Left lung (tissue), 14 donors: ENCODE measurements at places on chromosomes 2 and 18. TPM values are rescaled to one million over a fixed set of nuclear protein-coding genes. Genes with fewer than 3 reads are reported as not detected.

DNA sequence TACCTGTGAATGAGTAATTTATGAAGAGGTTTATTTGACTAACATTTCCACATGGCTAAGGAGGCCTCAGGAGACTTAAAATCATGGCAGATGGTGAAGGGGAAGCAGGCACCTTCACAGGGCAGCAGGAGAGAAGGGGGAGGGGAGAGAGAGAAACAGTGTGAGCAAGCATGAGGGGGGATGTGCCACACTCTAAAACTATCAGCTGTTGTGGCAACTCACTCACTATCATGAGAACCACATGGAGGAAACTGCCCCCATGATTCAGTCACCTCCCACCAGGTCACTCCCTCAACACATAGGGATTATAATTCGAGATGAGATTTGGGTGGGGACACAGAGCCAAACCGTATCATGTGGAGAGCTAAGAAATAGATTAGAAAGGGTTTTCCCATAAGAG, 309.0 kb downstream of the RDH14 start:
- H3K36me3 ChIP-seq, result no peaks in the 10 kb centered on the region
- H3K27me3 ChIP-seq, result no peaks in the 10 kb centered on the region
- H3K27ac ChIP-seq, result no peak overlapping the region
- no peak overlapping the region for H3K4me3 ChIP-seq
- DNase-seq, result no peak
- no peaks in the 10 kb centered on the region for H3K4me1 ChIP-seq

The LRATD1 gene
- 7.1 TPM for total RNA-seq

DNA sequence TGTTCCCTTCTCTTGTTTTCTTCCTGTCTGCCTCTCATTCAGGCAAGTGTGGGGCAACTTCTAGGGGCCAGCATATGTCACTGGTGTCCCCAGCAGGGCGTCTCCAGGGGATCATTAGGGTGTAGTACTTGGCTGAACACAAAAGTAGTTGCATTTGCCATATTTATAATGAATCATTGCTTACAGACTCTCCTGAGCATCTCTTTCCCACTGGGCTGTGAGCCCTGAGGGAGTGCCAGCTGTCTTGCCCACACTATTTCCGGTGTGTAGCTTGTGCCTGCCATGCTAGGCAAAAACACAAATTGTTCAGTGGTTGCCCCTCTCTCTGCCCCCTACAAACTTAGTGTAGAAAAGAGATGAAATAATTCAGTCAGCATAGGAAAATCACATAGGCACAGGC, 40.8 kb upstream of the SCLY start:
- no peak overlapping the region for H3K4me3 ChIP-seq
- H3K36me3 ChIP-seq, result peaks cover 55% of the 10 kb centered on the region
- H3K27me3 ChIP-seq, result no peaks in the 10 kb centered on the region
- DNase-seq, result no peak
- H3K4me1 ChIP-seq, result no peaks in the 10 kb centered on the region

DNA sequence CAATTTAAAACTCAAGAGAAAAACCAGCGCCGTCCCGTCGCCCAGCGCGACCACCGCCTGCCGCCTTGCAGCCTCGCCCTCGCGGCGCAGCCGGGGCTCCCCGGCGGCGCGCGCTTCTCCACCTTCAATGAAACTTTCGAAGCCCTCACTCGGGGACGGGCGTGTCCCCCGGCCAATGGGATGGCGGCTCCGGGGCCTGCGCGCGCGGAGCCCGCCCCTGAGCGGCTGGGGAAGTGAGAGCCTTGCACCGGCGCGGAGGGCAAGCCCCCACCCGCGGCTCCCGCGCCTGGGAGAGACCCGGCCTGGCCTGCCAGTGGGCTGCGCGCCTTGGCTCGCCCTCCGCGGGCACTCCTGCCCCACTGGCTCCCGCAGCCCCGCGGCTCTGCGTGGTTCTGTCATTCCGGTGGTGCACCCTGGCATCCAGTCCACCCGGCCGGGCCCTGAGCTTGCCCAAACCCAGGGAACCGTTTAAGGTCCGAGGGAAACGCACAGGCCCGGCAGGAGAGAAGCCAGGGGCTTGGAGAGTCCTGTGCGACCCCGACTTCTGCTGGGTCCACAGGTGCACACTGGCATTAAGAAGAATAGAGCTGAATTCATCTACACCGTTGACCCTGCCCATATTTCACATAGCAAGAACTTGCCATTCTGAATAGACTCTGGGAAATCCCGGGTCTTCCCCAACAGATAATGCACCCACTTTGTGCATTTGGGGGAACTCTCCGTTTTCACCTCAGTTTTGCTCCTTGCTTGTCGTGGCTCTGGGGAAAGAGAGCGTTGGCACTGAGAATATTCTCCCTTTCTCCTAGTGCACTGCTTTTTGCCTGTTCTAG, at the start of gene PIEZO2:
TSS of gene PIEZO2 (minus strand) at position 129 of the 830 bp plus-strand sequence. CDS start 981 bp downstream, outside the sequence.
- no peaks in the 10 kb centered on the region for H3K36me3 ChIP-seq
- peak within 1 kb of the TSS; percentile 40 for H3K4me3 ChIP-seq
- DNase-seq, result peak; percentile 79
- peaks cover 71% of the 10 kb centered on the region for H3K27me3 ChIP-seq
- H3K4me1 ChIP-seq, result peaks cover 31% of the 10 kb centered on the region

DNA sequence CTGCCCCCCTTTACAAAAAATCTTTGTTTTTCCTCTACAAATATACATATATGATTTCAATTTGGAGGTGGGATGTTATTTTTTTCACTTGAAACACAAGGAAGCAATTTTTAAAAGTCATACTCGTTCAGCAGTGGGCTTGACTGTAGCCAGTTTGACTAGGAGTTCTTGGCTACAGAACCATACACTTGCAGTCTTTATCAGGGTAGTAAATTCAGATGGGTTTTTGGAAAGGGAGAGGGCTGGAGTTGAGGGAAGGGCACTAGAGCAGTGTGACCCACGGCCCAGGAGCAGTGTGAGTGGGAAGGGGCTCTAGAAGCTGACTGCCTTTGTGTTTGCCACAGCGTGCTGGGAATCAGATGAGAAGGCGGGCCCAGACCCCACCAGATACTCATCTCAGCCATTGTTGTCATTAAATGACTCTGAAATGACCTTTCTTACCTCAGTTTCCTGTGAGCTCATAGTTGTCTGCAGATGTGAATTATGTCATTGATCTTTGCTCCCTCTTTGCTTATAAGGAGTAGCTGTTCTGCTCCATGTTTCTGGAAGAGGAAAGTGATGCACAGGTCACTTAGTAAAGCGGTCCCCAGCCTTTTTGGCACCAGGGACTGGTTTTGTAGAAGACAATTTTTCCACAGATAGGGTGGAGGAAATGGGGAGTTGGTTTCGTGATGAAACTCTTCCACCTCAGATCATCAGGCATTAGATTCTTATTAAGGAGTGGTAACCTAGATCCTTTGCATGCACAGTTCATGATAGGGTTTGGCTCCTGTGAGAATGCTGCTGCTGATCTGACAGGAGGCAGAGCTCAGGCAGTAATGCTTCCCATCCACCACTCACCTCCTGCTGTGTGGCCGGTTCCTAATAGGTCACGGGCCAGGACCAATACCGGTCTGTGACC, 116.8 kb downstream of the SPTBN1 start:
- H3K4me3 ChIP-seq, result no peak overlapping the region
- no peaks in the 10 kb centered on the region for H3K27me3 ChIP-seq
- H3K27ac ChIP-seq, result peak overlapping the region; percentile 83
- peaks cover 58% of the 10 kb centered on the region for H3K4me1 ChIP-seq
- H3K36me3 ChIP-seq, result no peaks in the 10 kb centered on the region
- no peak for DNase-seq

The UGT1A3 gene
- not detected for total RNA-seq

GRCh38 chr2:194999771-195000170, 657.3 kb upstream of the SLC39A10 start:
- no peaks in the 10 kb centered on the region for H3K4me1 ChIP-seq
- no peaks in the 10 kb centered on the region for H3K36me3 ChIP-seq
- no peak for DNase-seq
- no peaks in the 10 kb centered on the region for H3K27me3 ChIP-seq

DNA sequence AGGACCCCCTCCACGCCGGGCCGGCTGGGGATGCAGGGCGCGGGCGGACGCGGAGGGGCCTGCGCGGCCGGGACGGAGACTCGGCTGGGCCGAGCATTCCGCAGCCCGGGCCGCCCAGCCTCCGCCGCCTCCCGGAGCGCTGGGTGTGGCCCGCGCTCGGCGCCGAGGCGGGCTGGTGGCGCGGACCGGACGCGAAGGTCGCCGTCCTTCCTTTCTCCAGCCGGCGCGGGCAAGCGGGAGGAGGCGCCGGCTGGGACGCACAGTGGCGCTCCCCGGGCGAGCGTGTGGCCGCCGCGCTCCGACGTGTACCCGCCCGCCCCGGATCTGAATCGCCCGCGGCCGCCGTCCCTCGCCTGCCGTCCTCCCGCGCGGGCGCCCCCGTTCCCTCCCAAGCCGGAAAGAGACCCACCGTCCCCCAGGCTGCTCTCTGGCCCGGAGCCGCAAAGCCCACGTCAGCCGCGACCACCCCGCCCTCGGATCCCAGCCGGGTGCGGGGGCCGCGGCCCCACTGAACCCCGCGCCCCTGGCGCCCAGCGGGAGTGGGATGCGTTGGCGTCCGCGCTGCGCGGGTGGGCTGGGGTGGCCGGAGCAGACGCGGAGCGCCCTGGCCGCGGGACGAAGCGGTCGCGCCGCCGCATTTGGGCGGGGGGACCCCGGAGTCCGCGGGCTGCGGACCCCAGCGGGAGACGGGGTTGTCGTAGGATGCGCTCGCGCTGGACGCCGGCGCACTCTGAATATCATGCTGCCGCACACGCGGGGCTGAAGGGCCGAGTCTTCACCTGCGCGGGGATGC, 634 bp downstream of the SPATS2L start:
- DNase-seq, result peak; percentile 49
- no peaks in the 10 kb centered on the region for H3K27me3 ChIP-seq
- H3K4me3 ChIP-seq, result peak overlapping the region; percentile 83
- peaks cover 24% of the 10 kb centered on the region for H3K4me1 ChIP-seq

DNA sequence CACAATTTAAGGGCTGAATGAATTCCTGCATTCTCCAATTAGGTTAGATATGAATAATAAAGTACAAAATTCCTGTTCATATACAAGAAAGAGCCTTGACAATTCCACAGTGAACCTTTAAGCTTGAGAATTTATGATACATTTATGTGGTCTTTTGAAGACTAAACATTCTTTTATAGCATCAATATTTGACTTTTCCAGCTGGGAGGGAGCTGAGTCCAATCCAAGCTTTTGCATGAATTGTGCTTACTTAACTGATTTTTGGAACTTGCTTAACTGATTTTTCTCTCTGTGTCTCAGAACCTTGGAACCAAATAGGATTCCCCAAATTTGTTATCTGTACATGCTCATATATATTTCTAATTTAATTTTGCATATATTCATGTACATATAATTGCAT, 388.0 kb downstream of the TRIB2 start:
- no peaks in the 10 kb centered on the region for H3K27me3 ChIP-seq
- H3K4me3 ChIP-seq, result no peak overlapping the region
- no peaks in the 10 kb centered on the region for H3K4me1 ChIP-seq
- no peaks in the 10 kb centered on the region for H3K36me3 ChIP-seq
- no peak for DNase-seq
- no peak overlapping the region for H3K27ac ChIP-seq
